ENCODE measurements at places on chromosomes 12 and 14. TPM values are rescaled to one million over a fixed set of nuclear protein-coding genes. Genes with fewer than 3 reads are reported as not detected.

CIDEB gene
- total RNA-seq: 1.3 TPM

KRT6C gene
- total RNA-seq: not detected

SLC7A8 gene
- total RNA-seq: 15.8 TPM

PDZRN4 gene
- total RNA-seq: not detected

PTCSC3 gene
- not detected for total RNA-seq

REP15 gene
- 0.32 TPM for total RNA-seq

DNAH10 gene
- 0.32 TPM for total RNA-seq

CD163L1 gene
- under 0.01 TPM for total RNA-seq

KRT75 gene
- total RNA-seq: not detected

ARHGAP9 gene
- total RNA-seq: 0.32 TPM

P2RX2 gene
- 0.16 TPM for total RNA-seq

TAS2R9 gene
- total RNA-seq: 0.09 TPM

A2ML1 gene
- under 0.01 TPM for total RNA-seq

NKX2-1 gene
- total RNA-seq: 0.09 TPM

TBX3 gene
- total RNA-seq: 20.5 TPM

PTPRQ gene
- total RNA-seq: 0.26 TPM

HCAR3 gene
- total RNA-seq: not detected

Measured in bronchial smooth muscle cell (primary cell).